ENCODE measurements at places on chromosomes 4 and X.

- DNase-seq = no peak
Observed at GRCh38 chrX:106752101-106752678, 25.7 kb downstream of the RNF128 start.

GRCh38 chr4:122814426-122814825, 12.2 kb upstream of the FGF2 start:
- DNase-seq = no peak

- no peak for DNase-seq
Observed at GRCh38 chrX:49761481-49761880, 65.7 kb upstream of the PAGE1 start.

GRCh38 chrX:41335958-41336331, 2.0 kb downstream of the DDX3X start:
- DNase-seq = no peak

- DNase-seq = no peak
Observed at GRCh38 chr4:75599647-75600046, 30.7 kb downstream of the CDKL2 start.

GRCh38 chr4:1990348-1990645, 18.5 kb downstream of the NELFA start:
- no peak for DNase-seq

DNA sequence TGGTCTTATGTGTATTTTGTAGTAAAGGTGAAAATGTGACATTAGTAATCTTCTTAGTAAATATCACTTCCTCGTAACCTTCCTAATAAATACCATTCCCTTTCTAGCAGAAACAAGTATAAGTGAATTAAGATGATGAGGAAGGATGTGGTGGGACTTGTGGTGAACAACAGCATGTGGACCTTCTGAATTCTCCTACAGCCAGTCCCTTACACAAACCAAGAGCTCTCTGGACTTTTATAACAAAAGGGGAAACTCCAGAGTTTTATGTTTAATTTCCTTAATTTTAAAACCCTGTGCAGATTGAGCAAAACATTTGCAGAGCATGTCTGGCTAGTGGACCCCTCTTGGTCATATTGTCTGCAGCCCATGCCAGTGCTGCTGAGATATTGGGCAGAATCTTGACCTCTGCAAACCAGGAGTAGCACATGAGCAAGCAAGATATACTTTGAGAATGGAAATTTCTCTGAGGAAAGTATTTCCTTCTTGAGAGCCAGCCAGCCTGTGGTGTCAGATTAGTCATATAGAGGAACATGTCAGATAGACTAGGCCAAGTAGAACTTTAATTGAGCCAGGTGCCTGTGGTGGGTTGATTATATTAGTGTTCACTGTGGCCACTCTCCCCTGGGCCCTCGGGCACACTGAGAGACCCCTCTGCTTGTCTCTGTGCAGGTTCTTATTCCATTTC, 328.2 kb downstream of the DKK2 start:
- DNase-seq = no peak

DNA sequence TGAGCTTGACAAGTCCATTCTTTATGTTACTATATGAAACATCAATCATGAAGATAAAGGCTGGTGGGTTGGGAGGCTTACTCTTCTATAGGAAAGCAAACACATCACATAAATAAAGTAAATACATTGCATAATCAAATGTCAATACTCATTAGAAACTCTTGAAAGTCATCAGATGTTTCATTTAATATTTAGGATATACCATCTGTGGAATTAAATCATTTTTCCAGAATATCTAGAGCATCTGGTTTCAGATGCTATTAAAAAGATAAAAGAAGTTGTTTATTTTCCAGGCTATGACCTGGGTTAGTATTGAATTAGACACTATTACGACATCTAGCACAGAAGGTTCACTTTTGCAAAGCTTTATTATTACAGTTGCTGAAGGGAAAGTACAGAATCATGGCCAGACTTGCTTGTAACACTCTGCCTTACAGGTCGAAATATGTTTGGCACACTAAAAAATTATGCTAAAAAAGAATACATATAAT, 72.6 kb downstream of the METTL14 start:
- no peak for DNase-seq

GRCh38 chr4:18756671-18757070, 735.1 kb upstream of the LCORL start:
- DNase-seq = no peak

DNA sequence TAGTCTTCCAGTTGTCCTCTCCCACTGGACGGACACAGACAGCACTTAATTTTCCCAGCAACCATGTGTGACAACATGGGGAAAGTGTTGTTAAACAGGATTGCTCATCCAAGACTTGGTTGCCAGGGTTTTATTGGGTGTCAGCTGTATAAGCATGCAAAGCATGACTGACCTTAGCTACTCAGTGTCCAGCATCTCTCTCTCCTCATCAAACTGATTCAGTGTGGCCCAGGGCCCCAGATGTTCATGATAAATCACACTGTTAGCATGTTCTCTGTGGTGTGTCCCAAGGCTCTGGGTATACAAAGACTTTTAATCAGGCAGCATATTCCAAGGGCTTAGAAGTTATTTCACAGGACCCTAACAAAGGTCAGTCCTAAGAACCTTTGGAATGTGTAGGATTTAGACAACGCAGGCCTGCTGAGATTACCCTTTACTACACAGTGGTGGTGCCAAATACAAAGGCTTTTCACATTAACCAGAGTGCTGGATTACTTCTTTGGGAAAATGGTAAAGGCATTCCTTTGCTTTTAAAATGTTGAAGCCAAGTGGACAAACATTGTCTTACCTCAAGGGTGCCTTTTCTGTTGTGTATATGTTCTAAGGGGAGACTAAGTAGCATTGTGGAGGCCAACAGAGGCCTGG, 213.3 kb downstream of the GLUD2 start:
- DNase-seq = no peak

DNA sequence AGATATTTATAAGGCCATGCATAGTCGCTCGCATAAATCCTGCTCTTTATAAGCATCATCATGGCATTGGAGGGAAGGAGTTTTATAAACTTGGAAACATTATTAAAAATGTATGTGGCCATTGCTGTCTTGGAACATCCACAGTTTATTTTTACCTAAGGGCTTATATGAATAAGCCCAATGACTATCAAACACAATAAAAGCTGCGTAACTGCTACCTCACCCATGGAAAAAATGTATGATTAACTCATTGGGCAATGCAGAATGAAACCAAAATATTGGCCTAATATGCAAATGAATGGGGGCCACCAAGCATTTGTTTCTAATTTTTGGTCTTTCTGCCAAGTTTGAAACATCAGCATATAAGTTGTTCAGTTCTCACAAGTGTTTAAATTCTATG, 19.1 kb downstream of the GEMIN8 start:
- peak; percentile 47 for DNase-seq

DNA sequence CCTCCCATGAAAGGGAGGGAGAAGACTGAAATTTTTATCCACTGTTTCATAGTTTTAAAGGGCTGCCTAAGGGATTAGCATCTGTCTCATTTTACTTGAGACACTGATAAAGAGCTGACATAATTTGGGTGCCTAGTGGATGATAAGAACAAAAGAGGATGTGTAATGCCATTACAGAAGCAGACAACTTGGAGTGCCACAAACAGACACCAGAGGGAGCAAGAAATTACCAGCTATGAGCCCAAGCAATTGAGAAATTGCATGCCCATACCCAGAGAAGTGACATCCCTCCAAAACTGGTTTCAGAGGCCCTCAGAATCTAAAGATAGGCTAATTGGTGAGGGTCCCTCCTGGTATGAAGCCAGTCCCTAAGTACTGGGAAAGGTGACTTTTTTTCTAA, 38.5 kb upstream of the POU3F4 start:
- DNase-seq = no peak

- no peak for DNase-seq
Observed at GRCh38 chrX:153662266-153662665, 11.3 kb downstream of the PNCK start.

- no peak for DNase-seq
Observed at GRCh38 chr4:11702886-11703557, 274.3 kb upstream of the HS3ST1 start.

- no peak for DNase-seq
Observed at GRCh38 chr4:76607846-76608245, 172.8 kb downstream of the SHROOM3 start.

- peak; percentile 55 for DNase-seq
Observed at GRCh38 chr4:39353478-39354253, 12.5 kb downstream of the RFC1 start.

GRCh38 chrX:50107470-50107869, 93.3 kb downstream of the AKAP4 start:
- DNase-seq = no peak

- no peak for DNase-seq
Observed at GRCh38 chr4:152705903-152706302, 26.1 kb upstream of the TMEM154 start.

DNA sequence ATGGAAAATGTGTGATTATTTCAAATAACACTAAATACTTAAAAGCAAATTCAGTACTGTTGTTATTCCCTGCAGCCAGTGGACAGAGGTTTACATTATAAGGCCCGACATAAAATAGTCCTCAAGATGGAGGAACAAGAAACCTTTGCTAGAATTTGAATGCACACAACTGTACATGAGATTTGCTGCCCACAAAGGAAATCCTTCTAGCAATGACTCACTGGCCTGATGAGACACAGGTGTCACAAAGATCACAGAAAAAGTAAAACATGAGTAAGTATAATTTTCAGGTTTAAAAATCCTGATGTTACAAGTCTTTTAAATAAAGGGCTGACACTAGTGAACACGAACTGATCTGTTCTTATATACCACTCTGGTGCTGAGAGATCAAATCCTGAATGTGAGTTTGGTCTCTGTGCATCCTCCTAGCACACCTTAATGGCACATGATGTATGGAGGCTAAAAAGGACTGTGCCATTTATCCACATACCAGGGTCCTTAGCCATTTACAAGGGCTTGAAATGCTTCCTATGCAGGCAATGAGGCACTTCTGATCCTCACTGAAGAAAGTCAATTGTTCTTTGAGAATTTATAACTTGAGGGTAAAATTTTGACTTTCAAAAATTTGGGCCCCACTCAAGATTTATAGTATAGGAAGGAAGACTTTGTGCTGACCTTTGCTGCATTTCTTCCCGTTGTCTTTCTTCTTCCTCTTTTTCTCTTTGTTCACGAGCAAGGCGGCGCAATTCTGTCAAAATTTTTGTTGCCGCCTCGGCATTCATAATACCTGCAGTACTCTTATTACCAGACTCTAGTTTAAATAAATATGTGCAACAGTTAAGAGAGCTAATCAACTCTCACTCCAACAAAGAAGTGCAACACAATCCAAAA, 23.0 kb downstream of the MAP7D3 start:
- DNase-seq = no peak

- DNase-seq = no peak
Observed at GRCh38 chr4:39062094-39062769, at the start of gene KLHL5. TSS of gene KLHL5 (plus strand) at chr4:39062232. CDS start at chr4:39062653, 421 bp downstream.

DNA sequence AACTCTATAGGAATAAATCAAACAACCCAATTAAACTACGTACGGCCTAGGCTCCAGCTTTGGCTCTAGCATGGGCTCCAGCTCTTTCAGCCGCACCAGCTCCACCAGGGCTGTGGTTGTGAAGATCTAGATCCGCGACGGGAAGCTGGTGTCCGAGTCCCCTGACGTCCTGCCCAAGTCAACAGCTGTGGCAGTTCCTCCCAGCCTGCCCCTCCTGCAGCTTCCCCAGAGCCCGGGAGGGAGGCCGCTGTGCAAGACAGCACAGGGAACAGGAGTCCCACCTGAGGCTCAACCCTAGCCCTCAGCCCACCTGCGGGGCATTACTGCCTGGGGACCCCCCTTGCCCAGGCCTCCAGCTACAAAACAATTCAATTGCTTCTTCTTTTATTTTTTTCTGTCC, 2680.3 kb downstream of the PCDH7 start:
- no peak for DNase-seq

GRCh38 chr4:159142241-159142640, 39.4 kb downstream of the RAPGEF2 start:
- peak; percentile 9 for DNase-seq

- DNase-seq = no peak
Observed at GRCh38 chr4:151806511-151806927, 45.7 kb upstream of the GATB start.

- DNase-seq = no peak
Observed at GRCh38 chr4:155769090-155769489, 10.3 kb downstream of the GUCY1B1 start.

- no peak for DNase-seq
Observed at GRCh38 chr4:41787931-41788330, 39.4 kb upstream of the PHOX2B start.

GRCh38 chrX:123590842-123591486, 141.9 kb downstream of the THOC2 start:
- peak; percentile 20 for DNase-seq

GRCh38 chr4:3483471-3483921, 20.4 kb downstream of the DOK7 start:
- DNase-seq = no peak

DNA sequence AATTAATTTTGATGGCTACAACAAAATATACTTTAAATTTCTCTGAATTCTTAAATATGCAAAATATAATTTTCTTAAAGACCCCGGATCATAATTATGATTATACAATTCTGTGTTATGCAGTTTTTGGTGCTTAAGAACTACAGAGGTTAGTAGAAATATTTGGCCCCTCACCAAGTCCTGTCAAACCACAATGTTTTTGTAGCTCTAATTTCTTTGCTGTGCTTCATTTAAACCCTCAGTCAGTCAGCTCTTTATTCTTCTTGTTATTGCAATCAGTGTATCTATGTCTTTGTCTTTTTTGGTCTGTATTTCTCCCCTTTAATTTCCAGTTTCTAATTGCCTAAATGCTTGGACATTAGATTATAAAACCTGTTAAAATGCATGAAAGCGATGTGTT, 186.1 kb downstream of the CAMK2D start:
- DNase-seq = no peak

GRCh38 chrX:69025802-69026301, 139.4 kb downstream of the PJA1 start:
- DNase-seq = peak; percentile 55

DNA sequence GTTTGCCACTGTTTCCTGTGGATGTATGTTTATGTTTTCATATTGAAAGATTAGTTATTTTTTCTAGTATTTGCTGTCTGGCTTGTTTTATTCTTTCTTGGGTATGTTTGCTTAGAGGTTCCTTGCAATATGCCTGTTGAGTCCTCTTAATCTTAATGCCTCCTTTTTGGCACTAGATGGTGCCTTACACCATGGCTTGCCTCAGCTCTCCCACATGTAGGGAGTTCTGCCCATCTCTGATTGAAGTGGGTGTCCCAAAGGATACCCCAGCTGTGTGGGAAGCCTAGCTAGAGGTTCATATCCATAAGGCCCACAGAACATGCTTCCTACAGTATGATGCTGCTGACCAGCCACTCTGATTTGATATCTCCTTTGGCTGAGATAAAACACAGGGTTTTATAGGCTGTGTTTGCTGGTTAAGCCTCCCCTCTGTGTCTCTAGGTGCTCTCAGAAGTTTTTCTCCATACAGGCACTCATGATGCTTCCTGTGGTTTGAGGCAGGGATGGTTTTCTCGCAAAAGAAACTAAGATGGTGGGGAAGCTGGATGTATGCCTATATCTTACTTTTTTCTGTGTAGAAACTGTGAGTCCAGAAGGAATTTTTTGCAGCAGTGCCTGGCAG, 162.4 kb downstream of the ASB9 start:
- DNase-seq = no peak
